T-cell (primary cell): ENCODE measurements at places on chromosomes 12 and 14.

DNA sequence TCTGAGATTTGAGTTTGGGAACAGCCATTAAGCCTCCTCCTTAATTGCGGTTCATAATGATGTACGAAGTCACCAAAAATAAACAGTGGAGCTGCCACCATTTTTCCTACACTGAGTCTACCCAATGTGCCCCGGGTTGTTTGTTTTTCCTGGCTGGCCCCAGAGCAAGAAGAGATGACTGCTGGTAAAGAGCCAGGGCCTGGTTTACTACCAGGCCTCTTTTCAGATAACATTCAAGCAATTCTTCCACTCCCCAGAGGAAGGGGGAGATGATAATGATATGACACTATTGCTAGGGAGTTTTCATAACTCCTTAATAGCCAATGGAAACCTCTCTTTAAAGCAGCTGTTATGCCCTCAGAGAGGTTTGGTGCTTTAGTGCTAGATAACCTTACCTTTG is 42.3 kb downstream of the BRAP start:
- no peak for DNase-seq

DNA sequence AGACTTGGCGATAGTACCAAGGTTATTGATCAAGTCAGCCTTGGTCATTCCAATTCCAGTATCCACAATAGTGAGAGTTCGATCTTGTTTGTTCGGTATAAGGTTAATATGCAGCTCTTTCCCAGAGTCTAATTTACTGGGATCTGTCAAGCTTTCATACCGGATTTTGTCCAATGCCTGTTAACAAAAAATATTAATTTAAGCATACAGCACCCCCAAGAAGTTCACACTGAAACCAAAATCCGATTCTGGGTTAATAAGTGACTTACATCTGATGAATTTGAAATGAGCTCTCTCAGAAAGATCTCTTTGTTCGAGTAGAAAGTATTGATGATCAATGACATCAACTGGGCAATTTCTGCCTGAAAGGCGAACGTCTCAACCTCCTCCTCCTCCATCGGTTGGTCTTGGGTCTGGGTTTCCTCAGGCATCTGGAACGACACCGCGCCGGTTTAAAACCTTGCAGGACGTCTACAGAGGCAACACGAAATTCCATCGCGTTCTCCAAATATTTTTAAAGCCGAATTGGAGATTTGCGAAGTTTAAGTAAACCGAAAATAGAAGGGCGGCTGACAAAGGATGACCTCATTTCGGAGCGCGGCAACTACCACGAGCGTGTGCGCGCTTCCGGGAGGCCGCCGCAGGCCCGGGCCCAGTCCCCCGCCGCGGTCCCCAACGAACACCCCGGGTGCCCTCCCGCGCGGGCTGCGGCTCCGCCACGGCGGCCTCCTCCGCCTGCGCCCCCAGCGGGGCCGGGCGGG is 716 bp downstream of the HSP90AA1 start:
- DNase-seq, result peak; percentile 71

DNA sequence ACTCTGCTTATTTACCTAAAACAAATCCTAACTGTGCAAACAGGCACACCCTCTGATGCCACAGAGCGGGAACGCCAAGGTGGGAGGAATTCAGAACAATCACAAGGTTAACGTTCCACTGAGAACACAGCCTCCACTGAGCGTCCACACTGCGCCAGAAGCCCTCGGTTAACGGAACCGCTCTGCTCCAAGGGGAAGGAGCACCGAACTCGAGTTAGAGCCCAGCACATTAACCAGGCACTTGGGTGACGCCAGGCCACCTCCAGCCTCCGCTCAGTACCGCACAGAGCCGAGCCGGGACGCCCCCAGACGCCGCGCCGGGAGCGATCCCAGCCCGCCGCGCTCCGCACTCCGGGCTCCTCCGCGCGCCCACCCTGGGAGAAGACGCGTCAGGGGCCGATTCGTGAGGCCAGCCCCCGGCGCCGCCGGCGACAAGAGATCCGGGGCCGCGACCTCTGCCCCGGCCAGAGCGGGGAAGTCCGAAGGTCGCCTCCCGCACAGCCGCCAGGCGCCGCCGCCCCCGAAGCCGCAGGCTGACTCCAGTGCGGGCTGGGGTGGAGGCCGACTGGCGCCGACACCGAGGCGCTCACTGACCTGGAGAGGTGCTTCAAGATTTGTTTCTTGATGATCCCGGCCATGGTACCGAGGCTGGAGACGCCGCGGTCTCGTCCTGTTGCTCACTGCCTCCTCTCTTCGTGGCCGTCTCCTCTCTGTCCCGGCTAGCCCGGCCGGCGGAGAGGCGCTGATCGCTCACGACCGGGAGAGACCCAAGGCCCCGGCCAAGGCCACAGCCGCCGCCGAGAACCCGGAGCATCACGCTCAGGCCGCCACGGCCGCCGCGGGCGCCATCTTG is 450 bp downstream of the BLTP3B start:
- no peak for DNase-seq

DNA sequence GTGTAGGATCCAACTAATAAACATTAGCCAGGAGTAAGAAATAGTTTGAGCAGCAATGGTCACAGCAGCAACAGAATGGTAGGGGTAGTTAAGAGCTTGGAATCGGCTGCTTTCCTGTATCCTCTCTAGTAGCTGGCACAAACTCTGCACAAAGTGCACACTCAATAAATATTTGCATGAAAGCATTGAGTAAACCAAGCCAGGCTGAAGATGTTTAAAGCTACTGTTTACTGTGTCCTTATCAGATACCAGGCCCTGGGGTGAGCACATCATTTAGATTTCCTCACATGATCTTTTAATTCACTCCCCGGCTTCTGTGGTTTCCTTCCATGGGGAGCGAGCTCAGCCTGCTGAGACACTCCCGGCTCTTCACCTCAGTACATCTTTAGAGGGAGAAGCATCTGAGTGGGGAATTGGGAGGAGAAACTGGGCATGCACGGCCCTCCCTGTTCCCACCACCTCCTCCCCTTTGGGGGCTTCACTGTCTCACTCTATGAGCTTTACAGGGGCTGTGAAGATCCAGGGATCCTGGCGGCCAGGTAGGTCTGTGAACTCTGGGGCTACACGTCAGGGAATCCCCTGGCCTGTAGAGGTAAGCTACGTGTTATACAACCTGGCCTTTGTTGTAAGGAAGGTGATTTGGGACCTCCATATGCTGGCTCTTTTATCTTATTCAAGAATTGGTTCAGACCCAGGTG is 107.2 kb upstream of the VASH1 start:
- no peak for DNase-seq

DNA sequence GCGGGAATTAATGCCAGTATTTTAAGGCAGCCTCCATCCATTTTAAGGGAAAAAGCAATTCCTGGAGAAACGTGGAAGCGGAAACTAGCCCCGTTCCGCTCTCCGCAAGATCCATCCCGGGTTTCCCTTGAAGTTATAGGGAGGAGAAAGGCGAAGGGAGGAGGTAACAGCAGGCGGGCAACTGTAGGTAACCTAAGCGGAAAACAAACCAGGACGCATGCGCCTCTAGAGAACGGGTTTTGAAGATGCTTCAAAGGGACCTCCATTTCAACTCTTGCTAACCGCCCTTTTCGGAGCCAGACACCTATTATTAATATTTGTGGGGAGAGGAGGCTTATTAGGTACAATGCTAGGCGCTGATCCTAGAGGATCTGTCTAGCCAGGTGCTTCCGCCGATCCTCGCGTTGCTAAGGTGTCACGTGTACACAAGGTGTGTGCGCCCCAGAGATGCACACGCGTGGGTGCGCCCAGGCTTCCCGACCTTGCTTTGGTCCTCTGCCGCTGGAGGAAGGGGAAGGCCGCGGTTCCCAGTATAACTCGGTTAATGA is 6.2 kb downstream of the TBX5 start:
- no peak for DNase-seq

GRCh38 chr12:92702754-92703679 is at the start of gene PLEKHG7:
TSS of gene PLEKHG7 (plus strand) at chr12:92702989. CDS start at chr12:92706632, 3,643 bp downstream.
- DNase-seq, result no peak

DNA sequence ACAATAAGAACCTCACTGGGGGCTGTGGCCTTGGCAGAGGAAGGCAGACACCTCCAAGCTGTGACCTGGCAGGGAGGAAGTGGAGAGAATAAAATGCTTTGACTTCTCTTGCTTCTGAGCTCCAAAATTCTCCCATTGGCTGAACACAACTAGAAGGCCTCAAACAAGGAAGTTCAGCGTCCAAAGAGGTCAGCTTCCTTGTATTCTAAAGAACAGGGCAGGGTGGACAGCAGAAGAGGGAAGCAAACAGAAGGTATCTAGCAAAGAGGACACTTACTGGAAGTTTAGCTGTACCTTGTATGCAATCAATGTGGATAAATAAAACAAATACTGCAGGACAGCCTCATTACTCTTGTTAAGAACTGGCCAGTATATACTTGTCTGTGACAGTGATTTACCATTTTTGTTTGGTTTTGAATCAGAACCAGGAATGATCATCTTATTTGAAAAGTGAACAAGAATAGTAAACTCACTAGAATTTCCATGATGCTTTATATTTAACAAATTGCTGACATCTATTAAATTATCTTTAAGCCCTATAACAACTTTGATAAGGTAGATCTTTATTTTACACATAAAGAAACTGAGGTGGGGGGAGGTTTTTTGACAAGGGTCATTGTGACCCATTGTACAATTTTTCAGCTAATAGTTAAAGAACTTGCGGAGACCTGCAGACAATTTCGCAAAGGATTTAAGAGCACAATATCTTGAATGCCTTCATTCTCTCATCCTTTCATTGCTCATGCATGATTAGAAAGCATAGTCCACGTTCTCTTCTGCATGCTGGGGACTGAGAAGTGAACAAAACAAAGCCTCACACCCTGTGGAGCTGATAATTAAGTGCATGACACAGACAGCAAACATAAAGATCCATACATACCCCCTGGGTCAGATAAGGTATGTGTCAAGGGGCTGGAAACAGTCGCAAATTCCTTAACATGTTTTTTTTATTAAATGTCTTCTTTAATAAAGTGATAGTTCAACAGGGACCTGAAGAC is 1448.0 kb downstream of the AACS start:
- DNase-seq, result no peak
